ENCODE measurements at places on chromosomes 11 and 22. TPM values are rescaled to one million over a fixed set of nuclear protein-coding genes. Genes with fewer than 3 reads are reported as not detected.

- DNase-seq: no peak
Measured at GRCh38 chr11:69157822-69158231, 2.1 kb downstream of the SMIM38 start.

- DNase-seq: peak; percentile 30
Measured at GRCh38 chr11:35009944-35010342, 93.5 kb downstream of the PDHX start.

Gene AGBL2
- total RNA-seq: 1.1 TPM

Gene MRGPRX3
- total RNA-seq: not detected

All from skin of body (tissue), 3 donors.